ENCODE measurements at places on chromosomes 5 and 9.

DNA sequence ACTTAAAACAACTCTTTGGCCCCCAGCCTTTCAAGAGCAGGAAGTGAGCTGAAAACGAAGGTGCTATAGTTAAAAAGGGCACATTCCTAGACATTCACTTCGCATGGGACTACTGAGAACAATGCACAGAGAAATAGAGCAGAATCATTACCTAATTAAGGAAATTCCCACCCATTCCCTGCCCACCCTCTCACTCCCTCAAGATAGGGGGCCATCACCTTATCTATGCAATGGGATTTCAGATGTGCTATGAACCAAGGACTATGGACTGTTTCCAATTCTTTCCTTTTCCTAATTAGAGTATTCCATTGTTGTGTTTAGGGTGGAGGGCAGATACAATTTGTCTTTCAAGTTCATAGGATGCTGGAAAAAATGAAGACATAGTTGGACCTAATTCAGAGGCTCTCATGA is 476.8 kb downstream of the CETN3 start:
- DNase-seq = no peak

DNA sequence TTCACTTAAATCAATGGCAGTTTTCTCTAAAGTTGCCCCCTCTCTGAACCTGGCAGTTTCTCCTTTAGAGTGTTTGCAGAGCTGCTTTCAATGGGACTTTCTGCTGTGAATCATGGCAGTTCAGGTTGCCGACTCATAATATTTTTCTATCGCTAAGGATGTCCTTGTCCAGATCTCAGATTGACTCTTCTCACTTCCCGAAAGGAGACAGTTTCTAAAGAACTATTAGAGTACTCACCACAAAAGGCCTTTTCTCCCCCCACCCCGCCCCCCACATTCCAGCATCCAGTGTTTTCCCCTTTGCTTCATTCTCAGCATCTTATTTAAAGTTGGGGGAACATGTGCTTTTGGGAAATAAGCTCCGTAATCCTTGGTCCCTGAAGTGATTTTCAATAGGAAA is 443.5 kb upstream of the KLF4 start:
- DNase-seq = no peak

DNA sequence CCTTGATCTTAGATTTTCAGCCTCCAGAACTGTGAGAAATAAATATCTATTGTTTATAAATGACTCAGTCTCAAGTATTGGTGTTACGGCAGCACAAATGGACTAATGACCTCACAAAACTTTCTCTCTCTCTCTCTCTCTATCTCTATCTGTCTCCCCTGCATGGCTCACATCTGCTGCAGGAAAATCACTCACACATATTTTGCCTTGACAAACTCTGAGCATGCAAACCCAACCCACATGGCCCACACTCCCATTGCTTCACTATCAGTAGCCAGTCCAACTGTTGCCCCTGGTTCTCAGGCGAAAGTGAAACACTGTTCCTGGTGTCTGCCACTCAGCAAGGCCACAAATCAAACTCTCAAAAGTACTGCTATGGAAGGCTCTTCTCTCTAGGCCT is 66.4 kb upstream of the PIK3R1 start:
- DNase-seq = no peak

DNA sequence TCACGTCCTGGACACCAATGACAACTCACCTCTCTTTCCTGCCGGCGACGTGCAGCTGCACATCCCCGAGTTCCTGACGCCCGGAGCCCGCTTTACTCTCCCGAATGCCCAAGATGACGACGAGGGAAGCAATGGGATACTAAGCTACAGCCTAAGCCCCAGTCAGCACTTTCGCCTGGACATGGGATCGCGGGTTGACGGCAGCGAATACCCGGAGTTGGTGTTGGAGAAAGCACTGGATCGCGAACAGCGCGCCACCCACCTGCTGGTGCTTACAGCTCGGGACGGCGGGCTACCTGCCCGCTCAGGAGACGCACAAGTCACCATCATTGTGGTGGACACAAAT is 1.1 kb downstream of the PCDHAC1 start:
- no peak for DNase-seq

DNA sequence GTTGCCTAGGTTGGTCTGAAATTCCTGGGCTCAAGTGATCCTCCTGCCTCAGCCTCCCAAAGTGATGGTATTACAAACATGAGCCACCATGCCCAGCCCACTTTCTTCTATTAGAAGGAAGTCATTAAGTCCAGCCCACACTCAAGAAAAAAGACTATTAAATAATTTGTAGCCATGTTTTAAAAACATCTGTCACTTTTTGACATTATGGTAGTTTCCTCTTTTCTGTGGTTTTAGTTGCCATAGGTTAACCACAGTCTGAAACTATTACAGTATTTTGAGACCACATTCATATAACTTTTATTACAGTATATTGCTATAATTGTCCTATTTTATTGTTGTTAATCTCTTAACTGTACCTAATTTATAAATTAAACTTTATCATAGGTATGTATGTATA is 31.9 kb upstream of the C5orf24 start:
- DNase-seq = no peak

DNA sequence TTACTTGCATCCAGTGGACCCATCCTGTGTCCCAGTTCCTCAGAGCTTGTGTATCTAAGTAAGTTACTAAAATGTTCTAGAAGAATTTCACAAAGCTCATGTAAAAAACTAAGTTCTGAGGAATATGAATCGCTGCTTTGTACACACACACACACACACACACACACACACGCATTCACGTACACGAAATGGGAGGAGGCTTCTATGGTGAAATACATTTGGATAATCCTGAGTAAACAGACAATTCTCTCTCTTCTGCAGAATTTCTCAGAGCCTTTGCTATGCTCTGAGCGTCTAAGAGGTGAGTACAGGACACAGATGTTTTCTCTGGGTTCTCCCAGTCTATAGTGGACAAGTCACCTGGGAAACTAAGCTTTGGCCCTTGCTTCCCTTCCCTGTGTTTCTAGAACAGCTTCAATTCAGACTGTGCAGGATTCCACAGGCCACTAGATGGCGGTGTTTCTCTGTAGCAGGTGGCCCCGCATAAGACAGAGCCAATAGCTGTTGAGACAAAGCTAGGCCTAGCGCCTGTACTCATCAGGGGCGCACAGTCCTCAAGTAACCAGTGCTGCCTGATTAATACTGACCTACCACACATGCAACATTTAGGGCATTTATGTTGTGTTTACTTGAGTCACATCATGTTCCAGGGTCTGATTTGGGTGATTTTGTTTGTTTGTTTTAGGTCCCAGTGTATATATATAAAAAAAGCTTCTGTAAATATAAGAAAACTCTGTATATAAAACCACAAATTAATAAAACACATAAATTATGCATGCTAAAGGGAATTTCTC is 114.8 kb downstream of the LIFR start:
- peak; percentile 91 for DNase-seq

DNA sequence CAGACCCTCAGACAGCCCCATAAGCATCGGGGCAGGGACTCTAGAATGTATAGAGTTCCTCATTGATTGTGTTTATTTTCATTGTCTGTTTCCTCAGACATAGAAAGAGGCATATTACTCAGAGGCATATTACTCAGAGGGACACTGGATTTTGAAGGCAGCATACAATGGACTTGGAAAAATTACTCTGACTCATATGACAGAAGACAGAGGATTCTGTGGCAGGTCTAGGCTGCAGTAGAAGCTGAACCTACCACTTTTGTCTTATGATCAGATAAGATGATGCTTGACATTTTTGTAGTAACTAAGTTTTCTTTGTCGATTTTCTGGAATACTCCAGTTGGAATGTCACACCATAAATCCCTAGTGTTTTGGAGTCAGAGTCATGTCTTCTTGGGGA is 105.2 kb downstream of the ST8SIA4 start:
- DNase-seq = no peak

DNA sequence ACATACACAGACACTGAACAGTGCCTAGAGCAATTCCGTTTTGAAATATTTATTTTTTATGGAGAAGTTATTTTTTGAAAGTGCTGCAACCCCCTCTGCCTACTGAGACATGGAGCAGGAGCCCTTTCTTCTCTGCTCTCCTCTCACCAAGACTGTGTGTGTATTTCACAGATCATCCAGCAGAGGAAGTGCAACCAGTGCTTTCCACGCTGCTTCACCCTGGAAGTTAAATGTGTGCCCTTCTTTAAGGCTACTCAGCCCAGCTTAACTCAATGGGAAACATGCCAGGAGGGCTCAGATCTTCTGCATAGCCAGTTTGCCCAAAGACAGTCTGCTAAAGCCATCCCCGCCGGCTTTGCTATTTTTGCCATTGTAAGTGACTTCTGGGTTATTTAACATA is 606.3 kb downstream of the TLE1 start:
- DNase-seq = no peak

DNA sequence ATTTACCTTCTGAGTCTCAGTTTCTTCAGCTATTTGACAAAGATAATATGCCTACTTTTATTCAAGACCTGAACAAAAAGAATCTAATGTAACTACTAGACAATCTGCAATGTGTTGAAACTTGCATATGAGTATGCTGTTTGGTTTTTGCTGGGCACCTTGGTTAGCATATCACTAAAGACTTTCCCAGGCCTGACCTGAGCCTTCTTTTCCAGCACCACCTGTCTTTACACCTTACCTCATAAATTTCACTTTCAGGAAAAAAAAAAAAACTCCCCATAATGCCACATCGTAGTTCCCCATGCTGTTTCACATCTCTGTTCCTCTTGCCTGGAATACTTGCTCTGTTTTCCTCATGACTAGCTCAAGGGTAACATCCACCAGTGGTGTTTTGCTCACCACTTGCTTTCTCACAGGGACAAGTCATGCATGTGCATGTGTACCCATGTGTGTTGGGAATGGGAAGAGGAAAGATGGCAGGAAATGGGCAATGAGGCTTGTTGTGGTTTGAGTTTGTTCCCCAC is 45.6 kb upstream of the TLE4 start:
- DNase-seq = no peak

GRCh38 chr5:178668579-178668978 is 41.7 kb upstream of the CLK4 start:
- DNase-seq = no peak

DNA sequence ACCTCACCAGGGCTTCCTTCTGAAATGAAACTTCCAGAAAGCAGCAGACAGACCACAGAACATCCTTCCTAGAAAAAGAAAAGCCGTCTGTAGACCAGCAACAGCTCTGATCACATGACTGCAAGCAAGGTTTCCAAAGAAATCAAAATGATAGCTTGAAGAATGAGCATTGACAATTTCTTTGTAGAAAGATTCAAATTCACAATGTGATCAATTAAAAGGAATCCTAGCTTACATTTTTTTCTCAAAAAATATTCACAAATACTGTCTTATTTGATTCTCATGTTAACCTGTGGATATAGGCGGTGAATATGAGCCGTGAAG is 144.9 kb downstream of the MTX3 start:
- no peak for DNase-seq

GRCh38 chr5:71937921-71938698 is 169.2 kb upstream of the MAP1B start:
- no peak for DNase-seq

- DNase-seq = no peak
These were observed 10.6 kb upstream of the VLDLR start for GRCh38 chr9:2610985-2611384.

DNA sequence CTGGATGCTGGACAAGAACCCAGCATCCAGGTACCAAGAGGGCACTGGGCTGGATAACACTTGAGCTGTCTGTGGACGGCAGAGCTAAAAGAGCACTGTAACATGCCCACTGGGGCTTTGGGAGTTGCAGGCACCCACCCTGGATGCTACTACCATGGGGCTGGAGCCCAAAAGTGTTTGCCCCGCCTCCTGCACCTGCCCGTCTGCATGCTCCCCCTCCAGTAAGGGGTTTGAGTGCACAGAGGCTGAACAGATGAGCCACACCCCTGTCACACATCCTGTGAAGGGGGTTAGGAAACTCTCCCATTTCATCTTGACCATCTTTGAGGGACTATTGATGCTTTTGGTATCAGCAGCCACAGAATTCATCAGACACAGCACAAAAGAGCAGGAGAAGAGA is 69.0 kb downstream of the LIX1 start:
- no peak for DNase-seq

- DNase-seq = no peak
These were observed 63.5 kb upstream of the PUM3 start for GRCh38 chr9:2907411-2907810.

DNA sequence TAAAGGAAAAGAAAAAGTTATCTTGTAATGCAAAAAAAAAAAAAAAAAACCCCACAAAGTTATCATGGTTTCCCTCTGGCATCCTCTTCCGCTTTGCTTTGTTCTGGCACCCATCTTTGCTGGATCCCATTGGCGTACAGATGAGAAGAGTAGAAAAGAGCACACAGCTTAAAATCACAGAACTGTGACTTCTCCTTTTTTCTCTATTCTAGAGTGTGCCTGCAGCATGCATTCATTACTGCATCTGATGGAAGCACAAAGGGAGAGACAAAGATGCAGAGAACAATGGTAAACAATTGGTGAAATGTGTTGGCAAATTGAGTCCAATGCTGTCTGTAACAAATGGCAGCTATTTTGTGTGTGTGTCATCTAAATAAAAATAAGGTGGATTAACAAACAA is 440.8 kb upstream of the PIK3R1 start:
- DNase-seq = no peak

- DNase-seq = no peak
These were observed 131.8 kb upstream of the FBN2 start for GRCh38 chr5:128669803-128670202.

- no peak for DNase-seq
These were observed 51.7 kb upstream of the TUT7 start for GRCh38 chr9:86405926-86406325.

- no peak for DNase-seq
These were observed 30.5 kb downstream of the DYNC2I2 start for GRCh38 chr9:128626181-128626580.
